Left lobe of liver (tissue), 2 donors: ENCODE measurements at places on chromosomes 7 and 10.

DNA sequence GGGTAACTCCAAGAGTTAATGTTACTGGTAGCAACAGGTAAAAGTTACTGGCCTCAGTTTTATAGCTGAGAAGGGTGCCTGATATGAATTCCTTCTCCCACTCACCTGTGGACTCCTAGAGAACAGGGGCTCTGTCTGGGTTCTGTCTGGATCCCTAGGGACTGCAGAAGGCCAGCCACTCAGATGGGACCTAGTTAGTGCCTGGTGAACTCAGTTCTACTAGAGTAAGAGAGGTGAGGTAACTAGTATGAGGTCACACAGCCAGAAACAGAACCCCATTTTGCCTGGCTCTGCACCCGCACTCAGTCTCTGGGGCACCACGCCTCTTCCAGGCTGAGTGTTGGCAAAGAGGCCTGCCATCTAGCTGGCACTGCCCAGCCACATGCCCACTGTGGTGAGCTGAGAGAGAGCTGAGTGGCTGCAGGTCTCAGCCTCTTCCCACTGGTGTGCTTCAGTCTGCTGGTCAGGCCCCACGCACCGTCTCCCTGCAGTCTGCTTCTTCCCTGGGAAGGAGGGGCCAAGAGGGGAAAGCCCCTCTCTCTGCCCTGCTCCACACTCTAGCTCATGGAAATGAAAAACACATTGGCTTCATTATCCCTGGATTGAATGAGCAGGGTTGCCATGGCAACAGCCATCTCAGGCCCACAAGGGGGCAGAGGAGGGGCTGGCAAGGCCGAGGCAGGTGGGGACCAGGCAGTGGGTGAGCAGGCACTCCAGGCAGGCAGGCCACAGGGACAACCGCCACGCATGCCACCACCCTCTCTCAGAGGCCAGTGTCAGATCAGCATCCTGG is 110.6 kb downstream of the ZMIZ1 start:
- DNase-seq: no peak

GRCh38 chr7:151086802-151087244 is 548 bp downstream of the AGAP3 start:
- no peak for DNase-seq

GRCh38 chr10:48555310-48556042 is 49.4 kb downstream of the ARHGAP22 start:
- peak; percentile 33 for DNase-seq

- DNase-seq: no peak
Observed at GRCh38 chr10:6465854-6466601, 114.0 kb downstream of the PRKCQ start.

DNA sequence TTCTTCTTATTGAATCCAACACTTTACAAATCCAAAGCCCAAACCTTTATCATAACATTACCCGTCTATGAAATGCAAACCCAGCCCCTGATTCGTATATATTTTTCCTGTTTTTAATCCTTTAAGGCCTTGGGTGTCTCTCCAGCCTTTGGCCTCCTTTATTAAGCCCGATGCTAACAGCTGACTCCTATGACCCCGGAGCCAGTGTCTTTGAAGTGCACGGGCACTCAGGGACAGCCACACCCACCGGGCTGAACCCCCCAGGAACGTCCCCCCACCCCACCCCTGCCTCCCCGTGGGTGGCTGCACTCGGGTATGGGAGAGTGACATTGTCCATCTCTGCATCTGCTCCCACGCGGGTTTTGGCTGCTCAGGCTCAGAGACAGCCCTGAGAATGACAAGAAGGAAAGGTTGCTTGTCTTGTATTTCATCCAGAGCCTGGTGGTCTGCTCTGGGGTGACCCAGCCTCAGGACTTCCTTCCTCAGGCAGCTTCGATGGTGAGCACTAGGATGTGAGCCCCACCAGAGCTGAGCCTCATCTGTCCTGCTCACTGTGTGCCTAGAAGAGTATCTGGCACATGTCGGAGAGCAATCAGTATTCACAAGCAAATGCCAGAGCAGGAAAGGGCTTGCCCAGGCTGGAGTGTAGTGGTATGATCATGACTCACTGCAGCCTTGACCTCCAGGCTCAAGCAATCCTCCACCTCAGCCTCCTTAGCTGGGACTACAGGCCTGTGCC is 210.4 kb downstream of the SKIDA1 start:
- DNase-seq: no peak

DNA sequence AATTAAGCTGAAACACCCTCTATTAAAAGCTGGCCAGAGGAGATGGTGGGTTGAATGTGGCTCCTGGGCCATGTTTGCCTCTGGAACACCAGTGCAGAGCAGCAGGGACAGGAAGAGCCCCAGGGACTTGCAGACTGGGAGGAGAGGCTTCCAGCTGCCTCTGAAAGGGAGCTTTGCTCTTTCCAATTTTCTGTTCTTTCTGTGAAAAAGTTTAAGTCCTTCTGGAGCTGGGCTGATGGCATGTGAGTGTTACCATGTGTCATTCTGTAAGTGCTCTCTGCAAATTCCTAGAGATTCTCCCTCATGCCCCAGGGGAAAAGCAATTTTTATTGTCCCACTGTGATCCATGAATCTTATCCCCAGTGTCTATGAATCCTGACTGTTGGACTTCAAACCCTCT is 112.8 kb upstream of the LANCL2 start:
- no peak for DNase-seq

GRCh38 chr7:92131764-92132330 is 2.4 kb downstream of the CYP51A1 start:
- DNase-seq: no peak

DNA sequence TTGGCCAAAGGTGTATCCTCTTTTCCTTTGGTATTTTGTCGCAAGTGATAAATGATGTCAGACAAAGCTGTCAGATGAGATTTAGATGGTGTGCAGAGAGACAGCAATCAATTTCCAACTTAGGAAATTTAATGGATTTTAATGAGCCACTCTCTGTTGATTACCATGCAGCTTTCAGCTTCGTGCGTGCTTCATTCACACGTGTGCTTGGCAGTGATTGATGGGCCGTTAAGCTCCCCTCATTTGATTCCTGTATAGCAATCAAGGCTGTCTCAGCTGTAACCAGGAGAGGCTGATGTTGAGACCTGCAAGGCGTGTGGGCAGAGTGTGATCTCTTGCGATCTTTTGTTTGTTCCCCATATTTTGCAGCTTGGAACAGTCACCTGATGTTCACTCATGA is 439.6 kb downstream of the CALN1 start:
- no peak for DNase-seq
